Daoy (cell line): ENCODE measurements at places on chromosomes 6 and 20. TPM values are rescaled to one million over a fixed set of nuclear protein-coding genes. Genes with fewer than 3 reads are reported as not detected.

DNA sequence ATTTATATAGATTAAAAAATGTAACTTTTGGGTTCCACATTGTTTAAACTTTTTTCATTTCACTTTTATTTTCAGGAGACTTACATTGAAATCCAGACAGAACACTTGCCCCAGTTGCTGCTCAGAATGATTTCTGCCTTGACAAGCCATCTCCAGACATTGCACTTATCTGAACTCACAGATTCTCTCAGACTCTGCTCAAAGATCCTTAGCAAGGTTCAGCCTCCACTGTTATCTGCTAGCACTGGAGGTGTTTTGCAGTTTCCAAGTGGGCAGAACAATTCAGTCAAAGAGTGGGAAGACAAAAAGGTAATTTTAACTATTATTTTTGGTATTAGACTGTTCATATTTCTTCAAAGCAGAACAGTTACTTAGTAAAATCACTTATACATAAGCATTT, 58.0 kb downstream of the DOP1A start:
- DNase-seq: no peak

DNA sequence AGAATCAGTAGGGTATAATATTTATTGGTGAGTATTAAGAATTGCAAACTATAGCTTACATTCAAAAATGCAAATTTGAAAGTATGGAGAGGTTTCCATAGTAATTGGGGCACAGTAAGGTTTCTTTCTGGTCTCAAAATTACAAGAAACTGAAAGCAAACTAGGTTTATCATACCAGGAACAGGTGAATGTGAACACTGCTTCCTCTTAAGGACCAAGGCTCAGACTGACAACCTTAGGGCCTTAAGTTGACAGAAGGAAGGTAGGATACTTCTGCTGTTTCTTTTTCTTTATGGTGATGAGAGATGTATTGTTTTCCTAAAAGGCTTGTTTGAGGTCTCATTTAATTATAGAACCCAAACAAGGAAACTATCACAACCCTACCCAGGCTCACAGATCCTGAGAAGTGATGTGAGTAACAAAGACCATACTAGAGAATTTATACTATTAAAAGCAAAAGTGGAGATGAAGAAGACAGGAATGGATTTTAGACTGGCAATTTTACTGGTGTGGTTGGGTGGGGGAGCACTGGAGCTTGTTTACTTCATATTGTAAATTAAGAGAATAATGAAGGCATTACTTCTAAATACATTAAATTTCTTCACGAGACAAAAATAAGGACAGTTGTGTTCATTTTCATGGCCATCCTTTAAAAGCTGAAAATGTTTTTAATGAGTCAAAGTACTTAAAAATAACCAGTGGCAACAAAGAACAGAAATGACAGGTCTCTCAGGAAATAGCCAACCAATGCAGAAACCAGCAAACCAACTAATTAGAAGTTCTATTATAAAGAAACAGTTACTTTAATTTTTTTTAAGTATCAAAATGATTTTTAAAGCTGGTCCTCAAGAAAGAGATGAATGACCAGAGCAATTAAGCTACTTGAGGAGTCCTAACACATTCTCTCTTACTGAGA, 21.3 kb downstream of the STAU1 start:
- no peak for DNase-seq

- no peak for DNase-seq
These were observed 14.8 kb downstream of the PLA2G7 start for GRCh38 chr6:46720401-46720800.

DNA sequence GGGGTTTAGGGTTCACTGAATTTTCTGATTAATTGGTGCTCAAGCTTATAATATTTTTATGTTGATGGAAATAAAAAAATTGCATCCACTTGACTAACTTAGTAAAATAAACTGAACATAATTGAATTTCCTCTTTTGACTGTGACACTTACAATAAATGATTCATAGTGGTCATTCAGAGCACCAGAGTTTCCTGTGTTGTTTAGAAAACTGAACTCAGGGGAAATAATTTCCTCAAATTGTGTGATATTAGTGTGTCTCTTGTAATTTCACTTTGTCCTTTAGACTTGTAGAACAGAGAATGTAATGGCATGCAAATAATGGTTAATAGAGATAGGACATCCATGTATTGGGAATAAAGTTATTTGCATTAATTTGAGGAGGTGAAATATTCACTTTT, 319.7 kb upstream of the MAN1A1 start:
- DNase-seq: no peak

The HCK gene
- total RNA-seq: 0.15 TPM in 1 of 2 replicates, not detected in the other

The CD24 gene
- 193 and 230 TPM in 2 replicates for total RNA-seq
